ENCODE measurements at places on chromosomes 7 and 10.

DNA sequence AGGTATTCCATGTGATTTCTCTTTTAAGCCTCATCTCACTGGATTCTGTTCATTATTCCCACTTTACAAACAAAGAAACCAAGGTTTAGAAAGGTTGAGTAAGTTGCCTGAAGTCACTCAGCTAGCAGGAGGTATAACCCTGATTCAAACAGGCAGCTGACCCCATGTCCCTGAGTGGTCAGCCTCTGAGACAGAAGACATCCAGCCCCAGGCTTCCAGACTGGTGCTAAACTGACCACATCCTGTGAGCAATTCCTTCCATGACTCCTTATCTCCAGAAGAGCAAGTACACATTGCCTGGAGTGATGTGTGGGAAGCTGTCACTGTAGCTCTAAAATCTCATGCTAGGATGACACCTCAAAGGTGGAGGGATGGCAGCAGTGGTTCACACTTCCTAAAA lies 3.7 kb downstream of the PLPP4 start:
- DNase-seq: peak; percentile 38

DNA sequence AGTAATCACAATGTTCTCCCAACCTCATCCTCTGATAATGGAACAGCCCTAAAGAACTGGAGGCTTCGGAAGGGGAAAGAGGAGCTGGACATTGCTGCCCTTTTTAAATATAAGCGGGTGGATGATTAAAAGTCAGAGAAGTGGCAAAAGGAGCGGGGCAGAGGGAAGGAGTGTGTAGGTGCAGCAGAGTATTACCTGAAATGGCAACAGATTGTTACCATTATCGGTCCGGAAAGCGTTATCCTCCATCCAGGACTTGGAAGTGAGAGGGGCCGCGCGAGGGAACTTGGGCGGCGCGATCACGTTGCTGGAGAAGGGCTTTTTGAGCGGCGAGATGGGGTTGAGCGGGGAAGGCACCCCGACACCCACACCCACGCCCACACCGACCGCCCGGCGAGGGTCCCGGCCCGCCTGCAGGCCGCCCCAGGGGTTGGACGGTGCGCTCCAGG lies 51.7 kb downstream of the CPEB3 start:
- DNase-seq: no peak

DNA sequence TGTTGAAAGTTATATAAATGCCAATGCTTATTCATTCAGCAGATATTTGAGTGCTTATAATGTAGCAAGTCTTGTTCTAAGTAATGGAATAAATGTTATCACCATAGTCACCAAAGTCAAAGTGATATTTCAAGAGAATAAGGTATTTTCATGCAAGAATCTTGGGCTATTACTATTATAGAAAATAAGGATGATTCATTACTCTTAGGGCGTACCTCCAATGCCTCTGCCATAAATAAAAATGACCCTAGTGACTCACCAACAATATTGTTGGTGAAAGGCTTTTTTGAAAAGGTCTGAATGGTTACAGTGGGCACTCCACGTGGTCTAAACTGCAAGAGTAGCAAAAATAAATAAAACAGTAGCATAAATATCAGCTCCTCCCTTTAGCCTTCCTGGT lies 68.4 kb downstream of the RALA start:
- peak; percentile 47 for DNase-seq

GRCh38 chr7:39043531-39043930 lies 65.8 kb downstream of the POU6F2 start:
- DNase-seq: no peak

DNA sequence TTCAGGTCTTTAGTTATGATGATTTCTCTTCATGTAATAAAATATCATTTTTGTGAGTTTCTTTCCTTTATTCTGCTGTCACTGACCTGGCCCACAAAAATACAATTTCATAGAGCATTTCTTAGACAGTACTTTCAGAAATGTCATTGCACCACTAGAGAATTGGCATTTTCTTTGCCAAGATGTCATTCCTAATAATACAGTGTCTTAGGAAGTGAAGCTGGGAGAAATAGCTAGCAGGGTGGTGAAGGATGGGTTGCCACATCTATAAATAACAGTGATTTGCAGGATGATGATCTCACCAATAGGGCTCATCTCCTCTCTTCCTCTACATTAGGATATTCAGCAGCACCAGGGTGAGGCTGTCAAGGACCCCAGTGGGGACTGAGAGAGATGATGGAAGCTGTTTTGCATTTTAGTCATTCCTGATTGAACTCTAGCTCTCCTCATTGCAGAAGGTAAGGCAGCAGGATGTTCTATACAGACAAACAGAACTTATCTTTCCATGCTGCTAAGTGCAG lies 452.1 kb downstream of the NXPH1 start:
- no peak for DNase-seq
